LHCN-M2 (cell line): ENCODE measurements at places on chromosomes 2 and 18.

- no peak for DNase-seq
These were observed 674 bp downstream of the PTPN4 start for GRCh38 chr2:119760237-119760955.

- no peak for DNase-seq
These were observed 226.1 kb downstream of the ANKRD30B start for GRCh38 chr18:14974088-14974487.

GRCh38 chr2:102021779-102022178 is 30.0 kb downstream of the IL1R2 start:
- no peak for DNase-seq

GRCh38 chr2:176126929-176127773 is 2.4 kb upstream of the HOXD8 start:
- peak; percentile 47 for DNase-seq

DNA sequence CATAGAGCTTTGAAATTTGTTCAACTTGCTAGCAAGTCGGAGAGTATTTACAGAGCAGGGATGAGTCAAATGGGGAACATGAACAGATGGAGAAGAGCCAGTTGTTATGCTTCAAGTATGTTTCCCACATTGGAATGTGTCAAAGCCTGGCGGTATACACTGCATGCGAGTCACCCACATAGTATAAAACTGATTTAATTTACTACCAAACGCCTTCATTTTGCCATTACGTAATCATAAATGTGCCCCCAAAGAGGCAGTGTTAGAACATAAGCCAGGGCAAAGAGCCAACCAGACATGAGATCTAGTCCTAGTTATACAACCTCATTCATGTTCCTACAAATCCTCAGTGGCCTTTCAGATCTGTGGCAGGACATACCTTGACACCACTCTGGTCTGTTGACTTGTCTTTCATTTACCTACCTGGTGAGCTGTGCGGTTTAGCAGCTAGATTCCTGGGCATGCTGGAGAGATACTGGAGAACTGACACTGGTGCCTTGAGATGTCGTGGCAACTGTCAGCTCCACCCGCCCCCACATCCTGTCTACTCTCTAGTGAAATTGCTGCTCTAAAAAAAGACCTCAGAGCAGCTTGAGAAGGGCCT is 21.7 kb upstream of the NRP2 start:
- peak; percentile 95 for DNase-seq

DNA sequence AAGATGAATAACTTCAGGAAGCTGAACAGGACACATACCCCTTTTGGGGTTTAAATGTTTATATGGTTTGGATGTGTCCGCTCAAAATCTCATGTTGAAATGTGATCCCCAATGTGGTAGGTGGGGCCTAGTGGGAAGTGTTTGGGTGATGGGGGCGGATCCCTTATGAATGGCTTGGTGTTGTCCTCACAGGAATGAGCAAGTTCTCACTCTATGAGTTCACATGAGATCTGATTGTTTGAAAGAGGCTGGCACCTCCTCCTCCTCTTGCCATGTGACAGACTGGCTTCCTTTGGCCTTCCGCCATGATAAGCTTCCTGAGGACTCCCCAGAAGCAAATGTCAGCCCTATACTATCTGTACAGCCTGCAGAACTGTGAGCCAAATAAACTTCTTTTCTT is 88.6 kb upstream of the ZNF532 start:
- peak; percentile 9 for DNase-seq

DNA sequence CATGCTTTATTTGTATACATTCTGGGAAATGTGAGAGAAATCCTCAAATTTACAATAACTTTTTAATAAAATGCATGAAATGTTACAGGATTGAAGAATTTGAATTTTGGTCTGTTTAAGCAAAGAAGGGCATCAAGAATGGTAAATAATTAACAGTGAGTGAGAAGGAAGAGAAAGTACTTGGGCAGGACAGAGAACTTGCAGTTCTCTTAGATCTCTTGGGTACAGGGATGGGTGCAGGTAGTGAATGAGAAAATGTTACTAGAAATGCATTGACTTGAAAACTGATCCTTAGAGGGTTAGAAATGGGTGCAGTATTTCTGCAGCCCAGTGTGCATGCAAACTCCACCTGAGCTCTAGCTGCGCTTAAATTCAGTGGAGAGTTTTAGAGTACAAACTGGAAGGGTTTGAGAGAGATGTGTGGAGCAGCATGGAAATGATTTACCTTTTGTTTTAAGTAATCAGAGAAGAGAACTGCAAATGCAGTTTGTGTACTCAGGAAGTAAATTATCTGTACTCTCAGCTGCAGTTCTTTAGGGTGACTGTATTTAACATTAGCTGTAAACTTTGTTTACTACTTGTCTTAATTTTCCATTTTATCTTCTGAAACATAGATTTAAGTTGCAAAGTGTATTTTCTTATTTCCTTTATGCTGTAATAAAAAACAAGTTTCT is 51.0 kb upstream of the RAB27B start:
- DNase-seq = no peak

DNA sequence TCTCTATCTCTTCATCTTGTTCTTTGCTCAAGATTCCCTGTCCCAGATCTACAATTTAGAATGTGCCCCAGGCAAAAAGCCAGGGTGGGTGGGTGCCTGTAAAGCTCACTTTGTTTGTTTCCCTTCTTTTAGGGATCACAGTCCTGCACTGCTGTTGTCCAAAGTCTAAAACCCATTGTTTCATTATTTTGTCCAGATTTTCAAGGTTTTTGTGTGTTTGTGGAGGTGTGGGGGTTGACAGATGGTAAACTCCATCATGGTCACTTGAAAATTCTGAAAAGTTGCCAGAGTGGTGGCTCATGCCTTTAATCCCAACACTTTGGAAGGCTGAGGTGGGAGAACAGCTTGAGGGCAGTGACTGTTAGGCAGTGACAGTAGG is 41.5 kb downstream of the YES1 start:
- no peak for DNase-seq

GRCh38 chr2:200795028-200795440 is 16.7 kb upstream of the BZW1 start:
- DNase-seq = peak; percentile 41

GRCh38 chr2:223771475-223771874 is 65.9 kb downstream of the AP1S3 start:
- DNase-seq = no peak

- no peak for DNase-seq
These were observed 91.6 kb downstream of the ITGB1BP1 start for GRCh38 chr2:9331704-9332103.

- no peak for DNase-seq
These were observed 26.5 kb downstream of the ACVR1 start for GRCh38 chr2:157849591-157849990.

DNA sequence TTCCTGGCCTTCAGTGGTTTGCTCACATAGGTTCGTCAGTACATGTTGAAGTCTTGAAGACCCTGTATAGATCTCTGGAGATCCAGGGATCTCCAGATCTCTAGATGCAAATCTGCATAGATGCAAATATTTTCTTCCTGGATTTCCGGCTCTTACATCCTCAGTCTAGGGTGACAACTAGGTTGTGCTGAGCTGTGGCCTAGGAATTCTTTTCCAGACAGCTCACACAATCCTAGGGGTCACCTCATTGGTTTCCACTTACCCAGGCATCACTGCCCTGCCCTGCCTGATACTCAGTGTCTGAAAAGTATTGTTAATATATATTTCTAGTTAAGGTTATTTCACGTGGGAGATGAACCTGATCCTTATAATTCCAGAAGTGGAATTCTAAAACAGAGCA is 105.1 kb upstream of the TTC27 start:
- no peak for DNase-seq
